ENCODE measurements at places on chromosomes 2 and 18.

DNA sequence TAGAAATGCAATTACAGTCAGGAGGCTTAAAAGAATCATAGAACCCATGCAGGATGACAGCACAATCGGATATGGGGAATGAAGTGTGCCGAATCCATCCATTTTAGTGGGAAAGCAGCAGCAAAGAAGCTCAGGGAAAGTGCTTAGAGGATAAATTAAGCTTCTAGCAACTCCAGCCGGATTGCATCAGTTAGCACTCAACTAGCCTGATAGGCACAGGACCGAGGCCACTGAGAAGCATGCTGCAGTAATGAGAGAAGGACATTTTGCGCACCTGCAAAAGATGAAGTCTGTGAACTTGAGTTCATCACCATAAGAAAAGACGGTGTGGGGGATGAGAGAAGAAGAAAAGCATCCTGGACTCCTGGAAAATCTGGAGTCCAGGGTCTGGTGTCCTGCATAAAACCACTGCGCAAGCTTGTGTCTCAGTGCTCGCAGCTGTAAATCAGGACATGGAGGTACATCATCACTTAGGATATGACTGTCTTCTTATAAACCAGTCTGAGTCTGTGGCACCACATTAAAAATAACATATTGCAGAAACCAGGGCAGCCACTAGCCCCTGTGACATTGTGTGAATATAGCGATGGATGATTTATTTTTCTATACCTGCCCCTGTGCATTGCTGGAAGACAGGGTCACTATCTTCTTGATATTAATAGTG, 665.5 kb upstream of the SOX11 start:
- no peak for DNase-seq

DNA sequence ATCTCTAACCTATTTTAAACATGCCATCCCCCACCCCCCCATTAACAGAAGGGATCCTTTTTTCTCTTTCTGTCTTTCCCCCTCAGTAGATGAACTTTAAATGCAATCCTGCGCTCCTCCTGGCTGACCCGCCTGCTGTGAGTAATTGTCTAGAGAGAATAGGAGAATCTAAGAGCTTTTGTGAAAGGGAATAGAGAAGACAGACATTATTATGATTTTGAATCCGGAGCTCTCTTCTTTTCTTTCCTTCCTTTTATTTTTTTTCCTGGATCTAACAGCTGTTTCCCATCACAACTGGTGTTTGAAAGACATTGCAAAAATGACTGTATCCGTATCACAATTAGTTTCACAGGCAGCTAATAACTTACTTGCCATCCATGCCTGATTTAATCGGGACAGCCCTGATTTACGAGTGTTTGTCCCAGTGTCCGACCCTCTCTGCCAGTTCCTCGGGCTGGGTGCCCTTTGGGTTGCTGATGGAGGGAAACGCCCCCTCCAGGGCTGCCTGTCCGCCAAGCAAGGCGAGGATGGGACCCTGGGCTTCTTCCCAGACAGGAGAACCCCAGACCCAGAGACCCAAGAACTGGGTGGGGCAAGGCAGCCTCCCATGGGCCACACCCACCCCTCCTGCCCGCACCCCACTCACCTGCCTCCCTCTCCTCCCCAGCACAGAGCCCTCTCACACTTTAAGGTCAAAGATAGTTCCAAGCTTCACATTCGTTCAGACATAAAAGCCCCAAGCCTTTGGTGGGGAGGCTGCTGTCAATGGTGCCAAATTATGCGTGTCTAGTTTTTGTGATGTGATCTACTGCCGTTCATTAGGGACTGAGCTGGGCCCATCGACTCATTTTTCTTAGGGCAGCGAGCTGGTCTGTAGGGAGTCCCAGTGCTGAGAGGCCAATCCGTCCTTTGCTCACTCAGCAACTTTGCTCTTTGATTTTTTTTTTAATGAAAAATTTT, 231.7 kb downstream of the ZNF516 start:
- DNase-seq, result no peak

GRCh38 chr18:59202258-59202820, 17.6 kb upstream of the GRP start:
- DNase-seq, result no peak

DNA sequence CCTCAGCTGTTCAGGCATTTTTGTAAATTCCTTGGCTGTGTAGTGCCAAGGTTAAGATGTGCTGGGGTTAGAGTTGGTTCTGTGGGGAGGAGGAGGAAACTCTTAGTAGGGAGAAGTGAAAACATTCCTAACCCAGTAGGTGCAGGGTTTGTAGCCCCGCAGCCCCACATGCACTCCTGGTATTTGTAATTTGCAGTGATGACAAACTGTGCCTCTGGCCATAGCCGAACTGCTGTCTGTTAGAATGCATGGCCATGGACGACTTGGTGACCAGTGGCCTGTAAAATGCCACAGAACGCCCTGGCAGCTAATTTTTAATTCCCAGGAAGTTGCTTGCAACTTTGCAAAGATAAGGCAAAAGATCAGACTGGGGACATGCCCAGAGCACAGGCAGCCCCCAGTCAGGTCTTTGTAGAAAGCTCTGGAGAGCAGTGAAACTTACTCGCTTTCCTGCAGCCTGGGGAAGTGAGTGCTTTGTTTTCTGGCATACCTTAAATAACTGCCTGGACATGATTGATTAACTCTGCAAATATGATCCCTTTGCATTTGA, 38.4 kb downstream of the LYPD6B start:
- DNase-seq, result no peak

GRCh38 chr2:140814141-140814540, 1316.7 kb downstream of the LRP1B start:
- no peak for DNase-seq

DNA sequence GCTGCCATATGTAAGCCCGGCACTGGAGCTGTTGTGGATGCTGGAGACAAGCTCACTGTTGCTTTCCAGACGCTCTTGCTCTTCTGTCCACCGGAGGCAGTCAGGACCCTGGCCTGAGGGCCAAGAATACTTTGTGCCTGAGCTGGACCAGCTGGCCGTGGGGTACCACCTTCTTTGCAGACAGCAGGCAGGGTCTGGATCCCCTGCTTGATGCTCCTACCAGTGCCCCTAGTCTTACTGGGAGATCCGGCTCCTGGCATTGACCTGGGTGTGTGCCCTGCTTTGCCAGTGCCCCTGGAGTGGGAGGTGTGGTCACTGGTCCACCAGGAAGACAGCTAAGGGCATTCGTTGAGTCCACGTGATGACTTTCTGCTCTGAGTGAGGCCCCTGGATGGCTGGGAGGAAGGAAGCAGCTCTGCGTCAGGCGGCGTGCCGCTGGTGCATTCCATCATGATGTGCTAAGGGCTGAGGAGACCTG, 59.3 kb downstream of the LRRFIP1 start:
- DNase-seq, result no peak

GRCh38 chr18:10405816-10406663, 48.4 kb upstream of the APCDD1 start:
- no peak for DNase-seq

- DNase-seq, result no peak
These were observed 5.5 kb upstream of the ARL4C start for GRCh38 chr2:234502285-234502918.

GRCh38 chr2:145199827-145200706, 680.1 kb upstream of the ZEB2 start:
- DNase-seq, result peak; percentile 80

DNA sequence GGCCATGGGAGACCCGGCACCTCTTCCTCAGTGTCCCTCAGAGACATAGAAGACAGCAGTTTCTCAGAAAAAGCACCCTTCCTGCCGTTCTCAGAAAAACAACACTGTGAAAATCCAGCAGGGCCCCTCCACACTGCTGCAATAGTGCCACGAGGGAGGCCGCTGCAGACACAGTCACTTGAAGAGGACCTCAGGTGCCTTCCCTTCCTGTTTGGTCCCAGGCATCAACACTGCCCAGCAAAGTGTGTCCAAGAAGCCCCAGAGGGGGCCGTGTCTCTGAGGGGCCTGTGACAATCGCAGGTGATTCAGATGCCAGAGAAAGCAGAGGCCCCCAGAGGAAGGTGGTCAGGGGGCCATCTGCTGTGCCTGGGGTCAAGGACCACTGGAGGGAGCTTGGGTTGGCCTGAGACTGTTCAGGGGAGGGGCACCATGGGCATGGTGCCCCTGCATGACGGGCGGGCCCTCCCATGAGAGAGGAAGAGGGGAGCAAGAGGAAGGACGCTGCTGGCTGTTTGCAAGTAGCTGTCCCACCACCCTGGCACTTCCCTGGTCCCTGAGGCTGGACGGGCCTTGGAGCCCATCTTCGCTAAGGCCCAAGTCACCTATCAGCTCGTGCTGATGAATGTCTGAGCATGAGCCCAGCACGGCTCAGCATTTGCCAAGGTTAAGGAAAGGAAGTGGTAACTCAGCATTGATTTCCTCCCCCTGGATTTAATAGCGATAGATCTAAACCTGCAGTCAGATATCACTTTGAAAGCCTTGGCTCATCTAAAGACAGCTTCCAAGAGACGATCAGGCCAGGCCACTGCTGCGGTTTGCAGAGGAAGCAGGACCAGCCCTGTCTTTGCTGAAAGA, 9.1 kb downstream of the TWIST2 start:
- no peak for DNase-seq

DNA sequence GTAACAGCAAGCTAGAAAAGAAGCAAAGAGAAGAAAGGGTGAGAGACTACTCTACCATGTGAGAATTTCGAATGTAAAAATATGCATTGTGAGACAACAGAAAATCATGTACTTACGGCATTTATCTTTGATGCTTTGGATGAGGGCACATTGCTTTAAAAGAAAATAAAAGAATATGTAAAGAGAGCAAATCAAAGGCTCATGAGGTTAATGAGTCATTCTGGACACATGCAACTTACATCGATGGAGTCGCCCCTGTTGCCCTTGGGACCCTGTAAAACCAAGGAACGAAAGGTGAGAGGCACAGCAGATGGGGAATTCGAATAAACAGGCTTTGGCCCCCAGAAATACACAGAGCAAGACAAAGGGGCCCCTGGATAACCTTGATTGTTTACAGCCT, 69.0 kb downstream of the COL6A3 start:
- no peak for DNase-seq

DNA sequence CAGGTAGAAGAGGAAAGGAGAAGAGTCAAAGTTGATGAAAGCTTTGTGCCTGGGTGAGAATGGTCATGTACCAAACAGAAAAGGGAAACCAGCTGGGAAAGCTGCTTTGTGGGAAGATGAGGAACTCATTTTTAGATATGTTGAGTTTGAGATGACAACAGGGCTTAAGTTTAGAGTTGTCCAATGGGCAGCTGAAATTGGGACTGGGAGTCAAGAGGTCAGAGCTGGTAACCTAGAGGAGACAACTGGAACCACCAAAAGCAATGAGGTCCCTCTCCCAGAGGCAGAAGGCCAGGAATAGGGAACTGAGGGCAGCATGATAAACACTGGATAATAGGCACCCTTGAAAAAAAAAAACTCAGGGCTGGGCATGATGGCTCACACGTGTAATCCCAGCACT, 48.8 kb downstream of the SLC4A1AP start:
- DNase-seq, result no peak

GRCh38 chr2:186496401-186496800, 10.3 kb downstream of the ZC3H15 start:
- DNase-seq, result no peak

GRCh38 chr2:27217173-27218121, at the start of gene CAD:
Gene CAD, plus strand, starts transcription at chr2:27217369. Its CDS starts 183 bp downstream, at chr2:27217552.
- DNase-seq, result peak; percentile 70

DNA sequence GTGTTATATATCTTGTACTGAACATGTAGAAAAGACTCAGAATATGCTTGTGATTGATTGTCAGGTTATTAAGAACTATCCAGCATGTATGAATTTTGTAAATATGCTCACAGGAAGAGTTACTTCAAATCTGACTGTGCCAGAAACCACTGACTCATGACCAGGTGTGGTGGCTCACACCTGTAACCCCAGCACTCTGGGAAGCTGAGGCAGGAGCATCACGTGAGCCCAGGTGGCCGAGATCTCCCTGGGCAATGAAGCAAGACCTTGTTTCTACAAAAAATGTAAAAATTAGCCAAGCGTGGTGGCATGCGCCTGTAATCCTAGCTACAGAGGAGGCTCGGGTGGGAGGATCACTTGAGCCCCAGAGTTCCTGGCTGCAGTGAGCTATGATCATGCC, 126.6 kb downstream of the COMMD1 start:
- DNase-seq, result no peak

GRCh38 chr2:205852457-205852856, 170.2 kb downstream of the NRP2 start:
- no peak for DNase-seq

GRCh38 chr2:174076040-174076439, 110.9 kb upstream of the SP3 start:
- DNase-seq, result no peak

- DNase-seq, result no peak
These were observed 218.1 kb downstream of the SP3 start for GRCh38 chr2:173747035-173747434.

- no peak for DNase-seq
These were observed 222.9 kb downstream of the GALR1 start for GRCh38 chr18:77472509-77472908.

DNA sequence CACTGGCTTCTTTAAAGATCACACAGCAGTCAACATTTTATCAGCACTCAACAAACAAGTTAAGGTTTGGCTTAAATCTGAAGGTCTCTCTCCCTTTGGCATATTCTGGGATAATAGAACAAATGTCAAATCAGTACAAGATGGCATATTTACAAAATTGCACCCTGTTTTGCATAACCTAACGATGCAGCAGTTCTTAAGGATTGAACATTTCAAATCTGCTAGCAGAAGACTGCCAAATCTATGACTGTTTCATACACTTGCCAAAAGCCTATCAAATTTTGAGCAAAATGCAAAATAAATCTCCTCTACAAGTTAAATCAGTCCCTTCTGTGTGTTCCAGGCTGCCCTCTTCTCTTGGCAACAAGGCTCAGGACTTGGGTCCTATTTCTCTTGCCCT, 73.6 kb downstream of the DPP4 start:
- DNase-seq, result no peak

DNA sequence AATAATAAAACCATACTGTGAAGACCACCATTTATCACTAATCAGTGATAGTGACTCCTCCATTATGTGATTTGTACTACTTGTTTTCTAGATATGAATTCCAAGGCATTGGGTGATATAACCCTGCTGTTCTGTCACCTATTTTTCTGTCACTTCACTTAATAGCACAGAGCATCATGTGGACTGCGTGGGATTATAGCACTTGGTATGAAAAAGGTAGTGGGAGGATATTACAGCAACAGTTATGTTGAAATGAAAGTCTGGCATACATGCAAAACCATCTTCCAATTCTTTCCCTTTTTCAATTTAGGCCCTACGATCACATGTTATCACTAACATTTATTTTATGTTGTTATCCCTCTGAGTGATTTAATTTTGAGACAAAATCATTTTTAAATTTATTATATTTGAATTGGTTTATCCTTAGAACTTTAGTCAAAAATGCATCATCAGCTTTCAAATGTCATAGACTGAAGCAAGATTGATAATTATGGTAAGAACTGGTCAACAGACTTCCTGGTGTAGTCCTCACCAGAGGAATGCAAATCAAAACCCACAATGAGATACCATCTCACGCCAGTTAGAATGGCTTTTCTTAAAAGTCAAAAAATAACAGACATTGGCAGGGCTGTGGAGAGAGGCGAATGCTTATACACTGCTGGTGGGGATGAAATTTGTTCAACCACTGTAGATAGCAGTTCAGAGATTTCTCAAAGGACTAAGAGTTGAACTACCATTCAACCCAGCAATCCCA, 242.6 kb downstream of the IKZF2 start:
- DNase-seq, result no peak

GRCh38 chr2:118223992-118224894, 136.0 kb downstream of the INSIG2 start:
- no peak for DNase-seq

Data from midbrain (tissue), 1 donor.